Brain (organoid and tissue), 16 donors: ENCODE measurements at places on chromosomes 12 and 14.
A peak's percentile ranks its signal among the peaks of the same experiment; 100 is the strongest.

- DNase-seq: no peak
Measured at GRCh38 chr12:67370979-67371378, 101.8 kb downstream of the CAND1 start.

- DNase-seq: no peak
Measured at GRCh38 chr14:75234173-75235115, 44.2 kb upstream of the FOS start.

DNA sequence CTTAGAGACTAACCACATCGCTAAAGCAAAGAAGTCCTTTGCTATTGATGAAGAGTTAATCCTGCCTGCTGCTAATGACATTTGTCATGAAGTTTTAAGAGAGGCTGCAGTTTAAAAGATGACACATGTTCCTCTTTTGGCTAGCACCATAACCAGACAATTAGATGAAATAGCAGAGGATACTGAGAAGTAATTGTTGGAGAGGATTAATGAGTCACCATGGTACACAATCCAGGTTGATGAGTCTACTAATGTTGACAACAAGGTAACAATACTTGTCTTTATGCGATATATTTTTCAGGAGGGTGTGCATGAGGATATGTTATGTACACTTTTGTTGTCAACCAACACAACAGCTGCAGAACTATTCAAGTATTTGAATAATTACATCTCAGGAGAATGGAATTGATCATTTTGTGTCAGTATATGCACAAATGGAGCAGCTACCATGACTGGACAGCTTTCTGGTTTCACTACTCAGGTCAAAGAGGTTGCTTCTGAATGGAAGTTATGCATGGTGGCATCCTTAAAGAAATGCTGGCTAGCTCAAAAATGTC lies 56.7 kb downstream of the LRRIQ1 start:
- DNase-seq: no peak

GRCh38 chr12:54612225-54612750 lies 22.4 kb downstream of the LACRT start:
- no peak for DNase-seq

- DNase-seq: no peak
Measured at GRCh38 chr12:19217446-19217845, 87.9 kb downstream of the PLEKHA5 start.

DNA sequence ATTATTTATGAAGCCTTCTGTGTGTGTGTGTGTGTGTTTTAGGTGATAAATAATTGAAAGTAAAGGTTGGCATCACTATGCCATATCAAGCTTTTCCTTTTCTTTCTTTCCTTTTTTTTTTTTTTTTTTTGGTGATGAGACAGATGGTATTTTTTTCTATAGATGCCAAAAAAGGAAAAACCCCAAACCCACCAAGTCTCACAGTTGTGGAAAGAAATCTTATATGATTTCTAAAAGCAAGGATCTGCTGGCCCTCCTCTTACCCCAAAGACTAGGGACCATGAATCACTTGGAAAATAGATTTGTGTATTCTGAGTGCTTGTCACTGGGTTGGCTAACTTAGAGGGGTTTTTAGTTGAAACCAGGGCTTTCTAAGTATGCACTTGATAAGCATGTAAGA lies 181.3 kb downstream of the TMEM117 start:
- DNase-seq: no peak

- DNase-seq: no peak
Measured at GRCh38 chr12:46149079-46149464, 119.8 kb downstream of the SLC38A1 start.

GRCh38 chr12:128336204-128337070 lies 69.5 kb downstream of the TMEM132C start:
- DNase-seq: peak; percentile 45

DNA sequence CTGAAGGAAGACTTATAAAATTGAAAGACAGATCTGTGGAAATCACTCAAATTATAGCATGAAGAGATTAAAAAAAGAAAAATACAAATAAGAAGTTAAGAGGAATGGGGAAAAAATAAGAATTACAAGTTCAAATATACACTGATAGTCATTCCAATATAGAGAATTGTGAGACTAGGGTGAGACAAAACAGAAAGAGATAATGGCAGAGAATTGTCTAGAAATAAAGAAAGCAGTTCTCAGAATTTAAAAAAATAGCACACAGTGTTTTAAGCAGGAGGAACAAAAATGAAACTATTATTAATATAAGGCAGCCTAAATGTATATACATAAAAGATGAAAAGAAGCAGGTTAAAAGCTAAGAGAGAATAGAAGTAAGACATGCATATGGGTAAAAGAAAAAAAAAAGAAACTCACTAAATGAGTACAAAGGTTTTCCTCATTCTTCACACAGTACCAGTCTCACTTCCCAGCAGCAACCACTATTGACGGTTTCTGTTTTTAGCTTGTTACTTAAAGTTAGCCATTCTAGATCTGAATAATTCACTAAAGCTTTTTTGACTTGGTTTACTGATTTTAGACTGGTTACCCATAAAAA lies 31.1 kb downstream of the SLC38A4 start:
- no peak for DNase-seq

DNA sequence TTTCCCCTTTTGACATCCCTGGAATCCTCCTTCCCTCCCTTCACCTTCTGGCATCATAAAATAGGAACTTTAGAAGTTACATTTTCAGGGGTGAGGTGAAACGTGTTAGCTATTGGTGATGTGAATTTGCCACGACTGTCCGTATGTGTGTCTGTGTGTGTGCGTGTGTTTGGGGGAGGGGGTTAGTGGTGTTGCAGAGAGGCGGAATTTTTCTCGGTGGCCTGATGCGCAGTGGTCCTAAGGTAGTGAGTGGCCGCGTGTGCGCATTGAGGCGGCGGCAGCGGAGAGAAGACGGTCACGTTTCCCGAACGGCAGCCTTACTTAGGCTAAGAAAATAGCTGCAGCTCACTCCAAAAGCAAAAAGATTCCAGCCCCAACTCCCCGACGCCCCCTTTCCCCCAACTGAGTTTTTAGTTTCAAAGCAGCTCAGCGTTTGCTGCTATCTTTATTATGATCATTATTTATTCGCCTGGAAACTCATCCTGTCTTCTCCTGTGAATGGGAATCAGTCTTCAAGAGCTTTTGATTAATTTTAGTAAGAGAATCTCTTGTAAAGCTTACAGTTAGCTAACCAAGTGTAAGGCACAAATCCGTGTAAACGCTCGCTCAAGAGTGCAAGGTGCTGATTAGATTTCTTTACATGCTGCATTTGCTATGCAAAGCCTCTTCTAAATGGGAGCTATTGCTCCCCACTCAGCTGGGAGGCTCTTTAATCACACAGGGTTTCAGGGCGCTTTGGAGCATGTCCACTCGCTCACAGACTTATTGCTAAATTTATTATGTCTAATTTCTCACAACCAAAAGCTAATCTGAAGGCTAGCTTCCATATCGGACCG lies 4.7 kb downstream of the FLRT2 start:
- peak; percentile 68 for DNase-seq

DNA sequence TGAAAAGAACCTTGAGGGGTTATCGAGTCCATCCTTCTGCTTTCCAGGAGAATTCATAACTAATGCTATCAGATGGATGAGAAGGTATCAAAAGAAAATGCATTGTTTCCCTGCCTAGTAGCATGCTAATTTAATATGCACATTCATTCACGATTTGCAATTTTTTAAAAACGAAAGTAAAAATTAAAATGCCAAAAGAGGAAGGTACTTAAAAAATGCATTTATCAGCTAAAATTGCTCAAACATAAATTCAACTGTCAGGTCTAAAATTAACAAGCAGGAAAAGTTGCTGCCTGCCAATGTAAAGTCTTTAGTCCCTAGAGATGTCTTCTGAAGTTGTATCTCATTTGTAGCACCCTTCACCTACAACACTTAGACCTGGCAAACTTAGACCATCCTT lies 7.9 kb downstream of the ATF7 start:
- DNase-seq: no peak

DNA sequence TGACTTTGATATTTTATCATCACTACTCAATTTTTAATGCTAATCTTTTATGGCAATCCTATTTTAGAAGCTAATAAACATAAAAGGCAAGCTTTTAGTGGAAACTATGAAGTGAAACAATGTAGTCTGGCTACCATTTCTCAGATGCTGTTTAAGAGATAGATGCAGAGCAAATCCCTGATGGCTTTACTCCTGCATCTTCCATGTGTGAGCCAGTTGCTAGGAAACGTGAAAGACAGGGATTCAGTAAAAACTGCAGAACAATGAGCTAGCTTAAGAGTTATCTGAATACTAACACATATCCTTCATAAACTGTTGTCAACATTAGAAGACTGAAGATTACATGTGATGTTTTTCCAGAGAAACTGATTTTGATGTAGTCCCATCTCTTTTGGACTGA lies 112.6 kb downstream of the SLC2A13 start:
- peak; percentile 92 for DNase-seq

GRCh38 chr12:89189448-89189847 lies 162.9 kb downstream of the DUSP6 start:
- no peak for DNase-seq

- DNase-seq: no peak
Measured at GRCh38 chr12:64170730-64171129, 51.4 kb downstream of the KICS2 start.

- DNase-seq: peak; percentile 94
Measured at GRCh38 chr14:68862954-68863594, 70.2 kb upstream of the ZFP36L1 start.

DNA sequence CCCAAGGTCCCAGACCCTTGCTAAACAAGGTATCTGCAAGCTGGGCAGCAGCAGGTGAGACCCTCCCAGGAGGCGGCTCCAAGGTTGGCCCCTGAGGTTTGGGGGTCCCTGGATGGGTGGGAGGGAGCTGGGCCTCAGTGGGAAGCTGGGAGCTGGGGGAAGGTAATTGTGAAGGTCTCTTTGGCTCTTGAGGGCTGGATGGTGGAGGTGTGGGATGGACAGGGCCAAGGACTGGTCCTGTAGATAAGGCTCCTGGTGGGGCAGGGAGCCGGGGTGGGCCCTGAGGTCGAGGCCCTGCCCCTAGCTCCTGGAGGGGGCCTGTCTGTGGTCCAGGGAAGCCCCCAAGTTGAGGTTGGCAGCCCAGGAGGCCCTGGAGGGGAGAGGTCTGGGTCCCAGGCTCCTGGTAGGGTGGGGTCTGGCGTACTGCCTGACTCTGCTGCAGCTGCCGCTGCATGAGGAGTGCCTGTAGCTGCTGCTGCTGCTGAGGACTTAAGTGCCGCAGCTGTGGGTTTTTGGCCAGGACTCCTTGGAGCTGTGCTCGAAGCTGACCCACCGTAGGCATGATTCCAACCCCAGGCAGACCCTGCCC lies 13.1 kb upstream of the PRKAG1 start:
- DNase-seq: no peak

DNA sequence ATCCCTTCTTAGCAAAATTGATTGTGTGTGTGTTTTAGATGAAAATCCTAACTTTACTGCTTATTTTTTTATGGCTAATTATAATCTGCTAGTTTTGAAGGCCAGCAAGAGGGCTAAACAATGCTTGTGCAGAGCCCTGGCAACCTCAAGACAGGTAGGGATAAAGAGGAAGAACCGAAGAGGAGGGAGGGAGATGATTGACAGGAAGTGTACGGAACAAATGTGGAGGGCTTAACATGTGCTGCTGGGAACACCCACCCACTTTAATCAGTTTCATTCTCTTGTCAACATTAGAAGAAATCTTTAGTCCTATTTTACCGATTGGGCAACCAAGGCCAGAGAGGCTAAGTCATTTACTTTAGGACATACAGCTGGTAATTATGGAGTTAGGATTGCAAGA lies 1.4 kb upstream of the WSCD2 start:
- DNase-seq: no peak

- DNase-seq: no peak
Measured at GRCh38 chr12:116050275-116050674, 227.2 kb downstream of the MED13L start.

GRCh38 chr12:124583854-124584253 lies 16.4 kb upstream of the NCOR2 start:
- DNase-seq: no peak

DNA sequence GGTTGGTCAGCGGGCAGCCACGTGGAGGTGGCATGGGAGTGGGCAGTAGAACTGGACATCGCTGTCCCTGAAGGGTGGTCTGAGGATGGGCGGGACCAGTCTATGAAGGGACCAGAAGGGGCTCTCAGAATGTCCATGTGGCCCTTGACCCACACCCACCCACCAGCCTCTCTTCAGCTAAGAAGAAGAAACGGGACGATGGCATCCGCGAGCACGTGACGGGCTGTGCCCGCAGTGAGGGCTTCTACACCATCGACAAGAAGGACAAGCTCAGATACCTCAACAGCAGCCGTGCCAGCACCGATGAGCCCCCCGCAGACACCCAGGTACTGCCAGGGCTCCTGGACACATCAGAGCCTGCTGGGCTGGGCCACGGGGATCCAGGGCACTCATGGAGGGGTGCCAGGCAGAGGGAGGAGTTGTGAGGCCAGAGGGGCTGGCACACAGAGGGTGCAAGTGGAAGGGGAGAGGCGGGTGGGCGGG lies 21.3 kb downstream of the SETD1B start:
- DNase-seq: no peak

DNA sequence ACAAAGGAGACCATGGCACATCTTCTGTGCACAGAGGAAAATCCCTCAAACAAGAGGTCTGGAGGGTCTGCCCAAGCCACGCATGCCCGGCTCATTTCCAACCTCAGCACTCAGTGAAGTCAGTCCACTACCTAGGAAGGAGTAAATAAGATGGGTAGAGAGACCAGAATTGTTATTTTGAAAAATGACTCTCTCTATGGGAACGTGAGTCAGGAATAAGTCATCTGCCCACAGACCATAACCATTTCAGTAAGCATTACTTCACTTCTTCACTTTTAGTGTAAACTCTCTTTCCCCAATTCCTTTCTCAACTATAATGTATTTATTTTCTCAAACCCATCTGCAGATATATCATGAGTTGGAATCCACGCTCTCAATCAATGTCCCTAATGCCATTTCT lies 1039.9 kb upstream of the USP15 start:
- no peak for DNase-seq

DNA sequence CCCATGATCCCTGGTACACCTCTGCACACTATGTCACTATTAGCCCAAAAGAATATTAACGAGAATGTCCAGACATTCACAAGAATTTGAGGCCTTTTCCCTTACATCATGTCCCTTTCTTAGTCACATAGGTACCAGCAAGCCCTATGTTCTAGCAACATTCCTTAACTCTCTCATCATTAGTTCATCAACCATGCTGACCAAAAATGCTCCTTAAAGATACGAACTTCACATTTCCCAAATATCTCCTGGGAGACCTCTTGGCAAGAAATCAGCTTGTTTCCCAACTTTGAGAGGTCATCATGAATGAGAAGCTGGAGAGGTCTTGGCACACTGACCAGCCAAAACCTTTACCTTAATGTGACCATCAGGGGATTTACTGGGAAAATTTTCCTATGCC lies 4.6 kb downstream of the SALL2 start:
- no peak for DNase-seq

- DNase-seq: no peak
Measured at GRCh38 chr12:38158428-38159091, 158.0 kb upstream of the ALG10B start.

DNA sequence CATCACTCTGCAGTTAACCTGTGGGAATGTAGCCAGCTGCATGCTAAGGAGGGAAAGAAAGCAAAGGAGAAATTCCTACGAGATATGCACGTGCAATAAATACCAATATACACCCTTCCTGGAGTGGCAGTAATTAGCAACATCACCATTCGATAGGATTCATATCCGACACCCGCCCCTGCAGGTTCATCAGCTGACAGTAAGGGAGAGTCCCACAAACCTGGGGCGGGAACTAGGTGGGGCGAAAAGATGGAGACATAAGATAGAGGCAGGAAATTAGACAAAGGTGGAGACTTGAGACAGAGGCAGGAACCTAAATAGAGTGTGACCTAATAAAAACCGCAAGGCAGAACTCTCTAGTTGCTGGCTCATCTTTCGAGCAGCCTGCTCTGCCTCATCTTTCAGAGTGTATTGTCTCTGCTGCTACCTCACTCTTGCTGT lies 51.6 kb downstream of the PLEKHG3 start:
- no peak for DNase-seq

- DNase-seq: peak; percentile 67
Measured at GRCh38 chr12:16756833-16757555, 151.0 kb upstream of the LMO3 start.
